ENCODE measurements at places on chromosomes 1 and 21.

DNA sequence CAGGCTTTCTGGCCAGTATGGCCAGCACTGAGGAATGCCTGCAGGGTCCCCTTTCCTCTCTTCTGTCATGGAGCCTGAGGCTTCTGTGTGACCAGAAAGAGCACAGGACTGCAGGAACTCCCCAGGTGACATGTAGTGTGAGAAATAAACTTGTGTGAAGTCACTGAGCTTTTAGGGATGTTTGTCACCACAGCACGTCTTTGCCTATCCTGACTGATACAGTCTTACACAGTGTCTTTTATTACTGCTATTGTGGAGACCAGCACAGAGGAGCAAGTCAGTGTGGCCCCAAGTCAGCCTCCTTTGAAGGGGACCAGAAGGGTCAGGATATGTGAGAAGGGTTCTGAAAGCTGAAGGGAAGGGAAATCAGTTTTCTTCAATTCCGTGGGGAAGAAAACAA is 102.5 kb downstream of the LAMC2 start:
- no peak for DNase-seq

- no peak for DNase-seq
Measured at GRCh38 chr1:186420923-186421322, 40.0 kb downstream of the PDC start.

GRCh38 chr21:42534421-42535378 is 21.0 kb downstream of the SLC37A1 start:
- DNase-seq, result no peak

DNA sequence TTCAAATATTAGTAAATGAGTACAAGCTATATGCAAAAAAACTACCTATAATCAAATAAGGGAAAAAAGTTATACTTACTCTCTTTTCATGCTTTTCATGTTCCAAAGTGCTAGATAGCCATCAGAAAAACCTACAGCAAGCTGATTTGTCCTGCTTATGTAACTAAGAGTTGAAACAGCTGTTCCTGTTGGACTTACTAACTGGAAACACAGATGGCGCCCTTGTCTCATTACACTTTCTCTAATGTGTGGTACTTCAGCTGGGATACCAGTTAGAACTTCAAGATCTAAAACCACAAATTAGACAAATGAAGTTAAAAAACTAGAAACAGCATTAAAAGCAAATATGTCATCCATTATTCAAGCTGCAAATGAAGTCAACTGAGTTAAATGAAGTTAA is 24.3 kb downstream of the AHCTF1 start:
- DNase-seq, result peak; percentile 48

GRCh38 chr1:240170806-240171205 is 79.1 kb downstream of the FMN2 start:
- no peak for DNase-seq

- DNase-seq, result no peak
Measured at GRCh38 chr21:43736224-43736883, 17.4 kb downstream of the PDXK start.

DNA sequence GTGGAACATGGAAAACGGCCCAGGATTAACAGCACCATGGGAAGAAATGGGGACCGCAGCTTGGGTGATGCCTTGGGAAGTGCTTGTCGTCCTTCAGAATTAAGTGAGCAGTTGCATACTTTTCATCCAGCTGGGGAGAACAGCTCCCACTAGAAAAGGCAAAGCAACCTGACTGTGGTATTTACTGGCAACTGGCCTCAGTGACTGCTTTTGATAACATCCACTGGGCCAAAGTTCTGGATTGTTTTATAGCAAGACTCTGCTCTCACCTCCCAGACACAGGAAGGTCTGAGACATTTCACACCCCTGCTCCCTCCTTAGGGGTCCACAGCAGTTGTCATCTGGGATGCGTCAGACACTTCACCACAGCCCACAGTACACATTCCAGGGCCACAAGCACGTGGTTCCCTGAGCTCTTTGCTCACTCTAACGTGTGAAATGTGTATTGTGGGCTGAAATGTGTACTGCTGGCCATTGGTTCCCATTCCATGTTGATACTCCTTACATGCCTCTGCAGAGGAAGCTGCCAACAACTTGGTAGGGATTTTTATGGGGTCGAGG is 6.6 kb downstream of the PAPPA2 start:
- DNase-seq, result no peak

DNA sequence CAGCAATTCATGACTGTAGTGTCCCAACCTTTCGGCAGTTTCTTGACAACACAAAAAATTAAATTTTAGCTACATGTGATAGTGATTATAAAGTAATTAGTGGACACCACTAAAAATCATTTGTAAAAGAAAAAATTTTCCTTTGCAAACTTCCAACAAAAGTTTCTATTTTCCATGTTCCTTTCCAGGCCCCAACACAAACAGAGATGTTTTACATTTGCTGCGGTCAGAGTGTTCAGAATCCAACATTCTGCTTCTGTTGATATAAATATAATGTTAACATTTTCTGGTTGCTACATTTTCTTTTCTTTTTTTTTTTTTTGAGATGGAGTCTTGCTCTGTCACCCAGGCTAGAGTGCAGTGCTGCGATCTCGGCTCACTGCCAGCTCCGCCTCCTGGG is 54.9 kb upstream of the WLS start:
- DNase-seq, result no peak

GRCh38 chr1:116574581-116575291 is 3.9 kb upstream of the CD58 start:
- DNase-seq, result peak; percentile 54

GRCh38 chr1:3033790-3034090 is 12.5 kb downstream of the ACTRT2 start:
- no peak for DNase-seq

DNA sequence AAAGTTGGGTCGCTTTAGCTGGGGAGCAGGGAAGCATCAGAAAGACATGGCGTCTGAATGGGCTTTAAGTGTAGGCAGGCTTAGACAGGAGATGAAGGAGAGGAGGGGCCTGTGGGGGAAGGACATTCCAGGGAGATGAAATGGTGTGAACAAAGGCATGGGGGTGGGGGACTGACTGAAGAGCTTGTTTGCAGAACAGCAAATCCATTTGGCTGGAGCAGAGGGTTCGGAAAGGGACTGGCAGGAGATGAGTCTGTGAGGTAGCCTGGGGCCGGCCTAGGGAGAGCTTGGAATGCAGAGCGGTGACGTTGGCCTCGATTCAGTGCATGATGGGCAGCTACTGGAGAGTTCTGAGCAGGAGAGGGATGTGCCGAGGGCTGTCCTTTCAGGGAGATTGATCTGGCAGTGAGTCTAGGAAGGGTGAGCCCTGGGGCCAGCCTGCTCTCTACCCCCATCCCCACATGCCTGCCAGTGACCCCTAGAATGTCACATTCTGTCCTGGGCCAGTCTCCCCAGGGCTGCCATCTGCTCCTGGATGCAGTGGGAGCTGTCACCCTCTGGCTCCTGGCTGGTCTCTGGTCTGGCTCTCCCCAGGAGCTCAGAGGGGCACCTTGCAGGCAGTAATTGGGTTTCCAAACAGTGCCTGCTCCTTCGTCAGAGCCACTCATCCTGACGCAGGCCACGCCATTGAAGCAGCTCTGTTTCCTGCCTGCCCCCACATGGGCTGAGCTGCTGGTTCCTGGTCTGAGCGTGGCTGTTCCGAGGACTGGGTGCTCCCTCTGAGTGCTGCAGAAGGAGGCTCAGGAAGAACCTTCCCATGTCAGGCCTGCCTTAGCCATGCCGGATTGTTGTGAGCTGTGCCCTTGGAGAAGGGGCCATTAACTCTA is 22.3 kb upstream of the TMEM222 start:
- DNase-seq, result peak; percentile 27
